ENCODE measurements at places on chromosomes 1 and 21.

DNA sequence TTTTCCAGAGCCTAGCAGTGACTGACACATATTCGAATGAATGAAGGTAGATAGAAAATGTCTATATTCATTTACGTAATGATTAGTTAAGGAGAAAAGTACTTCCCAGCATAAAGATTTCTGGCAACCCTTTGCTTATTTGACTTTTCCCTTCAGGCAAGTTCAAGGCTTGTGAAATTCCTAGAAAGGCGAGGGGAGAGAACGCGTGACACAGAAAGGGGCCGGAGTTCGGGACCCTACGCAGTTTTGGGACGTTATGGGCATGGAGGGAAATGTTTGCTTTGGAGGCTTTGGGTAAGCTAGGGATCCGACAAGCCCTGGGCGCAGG, 472 bp upstream of the USP25 start:
- no peak for DNase-seq

DNA sequence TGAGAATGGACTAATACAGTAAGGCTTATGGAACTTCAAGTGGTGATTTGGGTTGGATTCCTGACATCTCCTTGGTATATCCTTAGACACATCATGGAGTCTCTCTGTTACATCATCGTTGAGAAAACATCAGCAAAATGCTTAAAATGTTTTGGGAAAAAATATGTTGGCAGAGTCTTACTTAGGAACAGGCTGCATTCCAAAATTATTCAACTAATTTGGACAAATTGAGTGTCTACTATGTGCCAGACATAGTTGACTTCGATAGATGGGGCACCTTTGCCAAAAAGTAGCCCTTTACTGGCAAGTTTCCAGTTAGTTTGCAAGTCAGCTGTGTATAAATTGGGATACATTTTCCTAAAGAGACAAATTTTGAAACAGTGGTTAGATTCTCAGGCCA, 253.4 kb upstream of the ST6GALNAC5 start:
- DNase-seq: no peak

- DNase-seq: no peak
These were observed 1.7 kb downstream of the RLF start for GRCh38 chr1:40162753-40163441.

GRCh38 chr1:191913260-191913977, 244.8 kb upstream of the RGS18 start:
- no peak for DNase-seq

DNA sequence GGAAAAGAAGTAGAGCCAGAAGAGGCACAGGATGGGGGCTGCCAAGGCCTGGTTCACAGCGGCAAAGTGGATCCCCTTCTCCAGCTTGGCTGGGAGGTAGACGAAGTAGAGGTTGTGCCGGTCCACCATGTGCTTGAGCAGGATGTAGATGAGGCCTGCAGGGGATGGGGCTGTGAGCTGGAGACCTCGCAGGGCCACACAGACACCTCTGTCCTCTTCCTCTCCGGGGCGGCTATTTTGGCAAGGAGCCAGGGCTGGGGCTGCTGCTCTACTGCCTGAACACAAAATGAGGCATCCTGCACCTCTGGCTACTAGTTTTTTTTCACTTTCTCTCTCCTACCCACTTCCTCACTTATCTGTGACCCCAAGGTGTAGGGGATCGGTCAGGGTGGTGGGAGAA, 32.3 kb downstream of the TMEM63A start:
- peak; percentile 71 for DNase-seq

DNA sequence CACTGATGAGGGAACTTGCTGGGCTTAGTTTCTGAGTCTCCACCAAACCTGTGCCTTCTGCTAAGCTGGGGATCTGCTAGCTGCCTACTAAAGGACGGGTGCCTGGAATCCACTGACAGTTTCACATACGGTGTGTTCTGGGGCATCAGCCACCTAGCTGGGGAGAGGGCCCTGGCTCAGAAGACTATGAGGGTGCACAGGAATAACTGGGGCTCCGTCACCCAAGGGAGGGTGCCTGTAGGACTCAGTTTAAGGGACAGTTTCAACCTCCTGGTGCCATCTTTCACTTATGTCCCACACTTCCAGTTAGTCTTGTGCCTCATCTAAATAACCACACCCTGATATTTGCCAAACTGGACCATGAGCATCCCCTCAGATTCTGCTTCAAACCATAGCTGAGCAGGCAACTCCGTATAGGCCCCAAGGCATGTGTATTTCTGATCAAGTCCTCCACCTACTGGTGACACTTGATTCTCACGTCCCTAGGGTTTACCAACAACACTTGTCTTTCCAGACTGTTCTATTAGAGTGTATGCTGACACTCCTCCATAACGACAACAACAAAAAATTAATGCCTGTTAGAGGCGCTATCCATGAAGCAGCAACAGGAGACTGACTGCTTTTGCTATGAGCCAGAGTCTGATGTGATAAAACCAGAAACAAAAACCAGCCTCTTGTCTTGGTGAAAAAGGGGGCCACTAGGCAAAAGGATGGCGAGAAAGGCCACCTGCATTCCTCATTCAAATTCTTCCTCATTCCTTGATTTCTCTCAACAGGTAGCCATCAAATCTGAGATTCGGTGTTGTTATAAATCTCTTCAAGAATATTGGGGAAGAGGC, 55.0 kb upstream of the PAXBP1 start:
- peak; percentile 85 for DNase-seq

GRCh38 chr1:212656730-212657129, 42.9 kb downstream of the BATF3 start:
- DNase-seq: no peak

DNA sequence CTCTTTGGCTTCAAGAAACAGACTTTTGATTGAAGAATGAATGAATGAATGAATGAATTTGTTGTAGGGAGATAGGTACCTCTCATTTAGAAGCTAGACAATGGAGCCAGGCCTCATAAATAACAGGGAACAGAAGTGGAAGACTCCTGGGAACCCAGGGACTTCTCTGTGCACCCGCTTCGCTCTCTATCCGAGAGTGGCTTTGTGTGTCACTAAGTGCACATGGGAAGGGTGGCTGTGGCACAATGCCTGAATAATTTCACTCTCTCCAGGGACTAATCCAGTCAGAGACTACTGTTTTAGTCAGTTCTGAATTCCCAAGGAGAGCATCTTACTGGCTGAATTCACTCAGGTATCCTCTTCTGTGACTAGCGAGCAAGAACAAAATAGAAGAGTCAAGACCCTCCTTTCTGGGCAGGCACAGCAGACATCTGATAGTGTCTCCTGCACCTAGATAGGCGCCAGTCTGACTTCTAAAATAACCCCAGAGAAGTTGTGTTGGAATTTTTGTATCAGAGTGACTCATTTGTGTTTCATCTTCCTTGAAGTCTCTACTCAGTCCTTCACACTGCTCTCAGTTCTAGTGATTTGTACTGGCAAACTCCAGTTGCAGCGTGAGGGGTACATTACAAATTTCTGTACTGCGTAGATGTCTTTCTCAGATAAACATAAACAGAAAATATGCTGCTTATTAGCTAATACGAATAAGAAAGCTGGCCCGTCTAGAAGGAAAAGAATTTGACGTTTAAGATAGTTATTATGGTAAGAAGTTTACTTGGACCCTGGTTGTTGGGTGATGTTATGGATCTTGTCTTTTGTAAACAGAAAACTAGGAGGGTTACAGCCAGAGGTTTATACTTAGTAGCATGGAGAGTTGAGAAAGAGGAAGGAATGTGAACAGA, 34.0 kb downstream of the BACH1 start:
- no peak for DNase-seq

- DNase-seq: peak; percentile 92
These were observed 10.6 kb downstream of the AVPR1B start for GRCh38 chr1:206106328-206107167.

GRCh38 chr1:201904579-201904978, 15.9 kb downstream of the SHISA4 start:
- DNase-seq: no peak

- no peak for DNase-seq
These were observed 30.1 kb downstream of the SZRD1 start for GRCh38 chr1:16397120-16397519.

DNA sequence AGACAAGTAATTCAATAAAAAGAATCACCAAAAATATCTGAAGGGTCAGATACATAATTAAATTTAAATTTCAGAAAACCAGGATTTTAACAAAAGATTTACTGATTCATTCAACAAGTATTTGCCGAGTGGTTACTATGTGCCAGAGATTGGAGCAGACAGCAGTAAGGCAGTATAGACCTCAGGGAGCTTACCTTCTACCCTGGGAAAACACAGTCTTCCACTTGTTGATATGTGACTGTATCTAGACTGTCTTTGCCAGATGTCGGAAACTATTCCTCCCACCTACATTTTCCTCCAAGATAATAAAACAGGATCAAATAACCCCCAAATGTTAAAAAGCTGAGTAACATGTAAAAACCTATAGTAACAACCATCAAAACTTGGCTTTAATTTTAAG, 6.2 kb downstream of the HNRNPR start:
- no peak for DNase-seq

DNA sequence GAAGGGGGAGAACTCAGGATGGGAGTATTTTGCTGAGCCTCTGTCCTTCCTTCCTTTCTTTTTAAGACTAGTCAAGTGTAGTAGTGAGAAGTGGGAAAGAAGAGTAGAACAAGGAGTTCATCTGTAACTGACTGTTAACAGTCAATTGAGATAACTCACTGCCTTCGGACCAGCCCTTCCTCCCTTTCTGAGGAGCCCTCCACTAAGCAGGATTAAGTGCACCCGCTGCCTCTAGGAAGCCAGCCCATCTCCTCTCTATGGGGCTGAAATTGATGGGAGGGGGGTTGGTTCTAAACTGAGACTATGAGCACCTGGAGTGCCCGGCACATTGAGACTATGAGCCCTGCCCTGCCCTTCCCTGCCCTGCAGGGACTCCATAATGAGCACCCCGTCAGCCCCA, 72.7 kb upstream of the TINAGL1 start:
- peak; percentile 43 for DNase-seq

- no peak for DNase-seq
These were observed 7.1 kb upstream of the TBX19 start for GRCh38 chr1:168273575-168273974.

DNA sequence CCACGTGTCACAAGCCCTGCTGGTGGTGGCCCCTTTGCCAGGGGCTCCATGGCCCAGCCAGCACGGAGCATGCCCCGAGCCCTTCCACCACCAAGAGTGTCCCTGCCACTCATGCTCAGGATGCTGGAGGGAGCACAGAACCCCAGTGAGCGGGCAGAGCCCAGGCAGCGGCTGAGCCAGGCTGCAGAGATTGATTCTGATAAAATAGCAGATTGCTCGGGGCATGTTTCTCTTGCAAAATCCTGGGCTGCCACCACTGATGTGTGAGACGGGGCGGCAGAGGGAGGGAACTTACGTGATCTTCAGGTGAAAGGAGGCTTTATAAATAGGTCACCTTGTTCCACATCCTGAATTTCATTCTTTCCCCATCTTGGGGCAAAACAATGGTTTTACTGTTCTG, 53.2 kb downstream of the SPSB1 start:
- DNase-seq: no peak

GRCh38 chr21:37058261-37058660, 14.6 kb downstream of the PIGP start:
- DNase-seq: peak; percentile 24

- DNase-seq: no peak
These were observed 10.9 kb upstream of the THEM5 start for GRCh38 chr1:151864411-151864810.
